Activated T-helper 9 cell treated with anti-CD3 and anti-CD28 coated beads, Interleukin-2, amount 50 U/mL, for 16 hours (primary cell): ENCODE measurements at places on chromosomes 1 and 21.

DNA sequence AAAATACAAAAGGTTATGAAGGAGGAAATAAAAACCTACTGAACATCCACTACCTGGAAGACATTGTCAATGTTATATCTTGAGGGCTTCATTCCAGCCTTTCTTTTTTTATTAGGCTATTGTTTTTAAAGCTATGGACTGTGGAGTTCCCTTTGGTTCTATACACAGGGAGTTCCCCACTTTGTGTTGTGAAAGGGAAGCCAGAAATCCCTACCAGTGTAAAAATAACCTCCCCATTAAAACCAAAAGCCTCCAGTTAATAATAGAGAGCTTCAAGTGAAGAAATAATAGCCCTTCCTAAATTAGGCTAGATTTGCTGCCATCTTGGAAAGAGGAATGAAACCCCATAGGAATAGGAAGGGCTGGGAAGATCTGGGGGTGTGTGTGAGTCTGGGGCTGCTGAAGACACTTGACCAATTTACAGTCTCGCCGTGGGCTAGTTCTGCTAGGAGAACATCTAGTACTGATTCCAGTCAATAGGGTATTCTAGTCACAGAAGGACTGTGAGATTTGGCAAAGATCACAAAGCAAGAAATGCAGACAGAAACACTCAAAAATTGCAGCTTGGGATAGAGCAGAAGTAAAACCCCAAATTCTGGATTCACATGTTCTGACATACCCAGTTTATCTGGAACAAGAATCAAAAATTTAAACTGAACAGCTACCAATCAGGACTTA lies 32.4 kb upstream of the PTGFRN start:
- DNase-seq, result no peak

GRCh38 chr21:34367320-34367935 lies 3.6 kb downstream of the KCNE2 start:
- DNase-seq, result no peak

- peak; percentile 37 for DNase-seq
Measured at GRCh38 chr1:116390195-116390594, 17.2 kb downstream of the ATP1A1 start.

GRCh38 chr1:34128186-34128889 lies 36.7 kb downstream of the CSMD2 start:
- no peak for DNase-seq

DNA sequence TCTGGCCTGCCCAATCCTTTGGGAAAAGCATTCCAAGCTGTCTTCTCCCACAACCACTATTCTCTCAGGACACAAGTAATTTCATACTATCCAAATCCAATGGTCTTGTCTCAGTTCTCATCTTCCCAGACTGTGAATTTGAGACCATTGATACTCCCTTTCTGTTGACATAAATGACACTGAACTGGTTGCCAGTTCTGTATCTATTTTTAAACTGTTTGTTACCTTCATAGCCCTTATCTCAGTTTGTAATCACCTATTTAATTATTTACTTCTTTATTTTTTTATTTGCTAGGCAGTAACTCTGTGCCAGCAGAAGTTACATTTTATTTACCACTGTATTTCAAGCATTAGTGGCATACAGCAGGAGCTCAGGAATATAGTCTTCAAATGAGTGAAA lies 24.0 kb downstream of the TCEANC2 start:
- DNase-seq, result no peak

DNA sequence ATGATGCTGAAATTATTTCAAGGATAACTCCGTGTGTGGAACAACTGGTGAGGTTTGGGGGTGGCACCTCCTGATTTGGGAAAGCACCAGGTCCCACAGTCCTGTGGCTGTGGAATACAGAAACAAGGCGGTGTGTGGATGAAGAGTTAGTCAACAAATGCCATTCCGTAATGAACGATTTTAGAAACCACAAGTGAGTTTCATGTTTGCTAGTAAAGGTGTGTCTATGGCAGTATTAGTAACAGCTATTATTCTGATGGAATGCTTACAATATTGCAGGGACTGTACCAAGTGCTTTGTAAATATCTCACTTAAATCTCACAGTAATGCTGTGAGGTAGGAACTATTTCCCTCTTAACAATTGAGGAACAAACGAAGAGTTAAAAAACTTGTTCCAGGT lies 53.8 kb downstream of the B3GALNT2 start:
- no peak for DNase-seq

- no peak for DNase-seq
Measured at GRCh38 chr1:208892147-208892546, 648.0 kb upstream of the PLXNA2 start.

DNA sequence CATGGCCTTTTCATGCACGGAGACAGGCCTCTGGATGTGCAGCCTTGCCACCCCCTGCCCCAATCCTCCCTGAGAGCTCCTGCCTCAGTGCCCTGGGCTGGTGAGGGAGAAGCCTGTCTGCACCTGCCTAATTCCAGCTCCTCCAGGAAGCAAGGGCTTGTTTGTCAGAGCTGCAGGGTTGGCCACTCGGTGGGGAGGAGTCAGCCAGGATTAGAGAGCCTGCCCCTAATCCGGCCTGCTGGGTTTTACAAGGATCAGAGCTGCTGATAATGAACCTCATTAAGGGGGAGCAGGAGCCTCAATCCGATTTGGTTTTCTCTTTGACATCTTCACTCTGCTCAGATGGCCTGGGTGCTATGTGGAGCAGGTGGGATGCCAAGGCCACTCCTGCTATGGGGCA lies 31.9 kb upstream of the LHX4 start:
- DNase-seq, result no peak

GRCh38 chr1:5951846-5952410 lies 40.3 kb downstream of the NPHP4 start:
- no peak for DNase-seq

GRCh38 chr1:1178794-1179331 lies 5.2 kb downstream of the TTLL10 start:
- DNase-seq, result no peak

DNA sequence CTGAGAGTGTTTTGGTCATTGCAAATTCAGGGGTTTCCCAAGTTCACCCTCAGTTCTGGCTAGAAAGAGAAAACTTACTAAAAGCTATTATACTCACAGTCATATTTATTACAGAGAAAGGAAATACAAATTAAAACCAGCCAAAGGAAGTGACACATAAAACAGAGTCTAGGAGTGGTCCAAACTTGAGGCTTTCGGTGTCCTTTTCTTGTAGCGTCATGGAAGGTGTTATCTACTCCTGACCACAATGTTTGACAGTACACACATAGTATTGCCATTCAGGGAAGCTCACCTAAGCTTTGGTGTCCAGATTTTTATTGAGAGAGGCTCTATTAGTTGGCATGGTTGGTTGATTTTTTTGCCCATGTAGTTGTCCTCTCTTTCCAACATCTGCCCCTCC lies 59.0 kb downstream of the SLC35A3 start:
- no peak for DNase-seq
